ENCODE measurements at places on chromosomes 7 and 10.

- peak; percentile 45 for DNase-seq
Observed at GRCh38 chr7:73903321-73904218, 42.6 kb downstream of the TMEM270 start.

DNA sequence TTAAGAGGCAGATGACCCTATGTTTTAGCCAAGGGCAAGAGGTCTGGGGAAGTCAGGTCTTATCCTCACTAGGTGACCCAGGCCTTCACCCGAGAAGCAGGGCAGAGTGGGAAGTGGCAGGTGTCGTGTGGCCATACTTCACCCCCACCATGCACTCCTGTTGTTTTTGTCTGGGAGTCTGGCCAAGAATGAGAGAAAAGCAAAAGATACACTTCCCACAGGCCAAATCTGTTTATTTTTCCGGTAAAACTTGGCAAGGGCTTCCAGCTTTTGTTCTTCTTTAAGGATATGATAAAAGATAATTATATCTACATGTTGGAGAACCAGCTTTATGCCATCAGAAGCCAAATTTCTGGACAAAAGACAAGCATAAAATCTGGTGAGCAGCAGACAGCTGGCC, 137.4 kb upstream of the CDC14C start:
- no peak for DNase-seq

DNA sequence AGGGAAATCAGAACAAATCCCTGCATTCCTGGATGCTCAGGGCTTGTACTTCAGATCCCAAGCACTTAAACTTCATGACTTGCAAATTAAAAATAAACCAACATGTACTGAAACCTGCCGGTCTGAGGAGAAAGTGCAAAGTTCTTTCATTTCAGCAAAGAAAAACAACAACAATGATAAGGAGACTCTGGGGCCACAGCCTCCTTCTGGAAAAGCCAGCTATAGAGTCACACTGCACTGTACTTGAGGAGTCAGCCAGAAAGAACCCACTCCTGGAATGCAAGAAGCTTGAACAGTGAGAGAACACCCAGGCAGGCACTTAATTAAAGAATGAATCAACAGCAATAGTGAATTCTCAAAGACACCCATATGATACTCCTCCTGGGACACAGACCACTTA, 49.7 kb upstream of the TM9SF3 start:
- DNase-seq, result no peak

DNA sequence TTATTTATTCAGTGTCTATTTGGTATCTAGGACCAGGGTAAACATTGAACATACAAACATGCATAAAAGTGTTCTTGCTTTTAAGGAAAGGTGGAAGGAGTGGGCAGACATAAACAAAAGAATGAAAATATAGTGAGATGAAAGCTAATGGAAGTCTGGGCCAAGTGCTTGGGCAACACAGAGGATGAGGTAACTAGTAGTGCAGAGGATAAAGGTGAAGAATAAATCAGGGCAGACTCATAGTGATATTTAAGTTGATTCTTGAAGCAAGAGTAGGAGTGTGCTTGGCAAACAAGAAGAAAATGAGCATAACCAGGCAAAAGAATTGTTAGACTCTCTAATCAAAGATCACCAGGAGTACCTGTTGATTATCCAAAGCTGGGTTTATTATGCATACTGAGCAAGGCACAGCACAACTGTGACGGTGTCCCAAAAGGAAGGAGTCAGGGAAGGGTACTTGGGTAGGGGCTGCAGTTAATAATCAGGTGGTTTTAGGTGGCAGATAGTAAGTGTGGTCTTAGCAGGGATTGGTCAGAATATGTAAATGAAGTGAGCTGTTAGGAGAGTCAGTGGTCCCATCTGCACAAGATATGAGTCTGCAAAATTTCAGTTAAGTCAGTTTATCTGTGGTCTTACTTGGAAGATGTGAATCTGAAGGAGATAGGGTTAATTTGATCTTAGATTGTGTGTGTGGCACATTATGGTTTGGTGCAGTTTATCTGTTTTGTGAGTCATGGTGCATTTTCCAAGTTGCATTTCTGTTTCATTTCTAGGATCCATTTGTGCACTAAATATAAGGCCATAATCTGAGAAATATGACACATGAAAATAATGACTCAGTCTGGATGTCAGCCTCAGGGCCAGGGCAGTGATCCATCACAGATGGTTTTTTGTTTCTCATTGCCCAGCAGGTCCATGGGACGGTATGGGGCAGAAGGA, 30.6 kb upstream of the TAX1BP1 start:
- DNase-seq, result no peak

GRCh38 chr10:6465437-6465836, 114.6 kb downstream of the PRKCQ start:
- no peak for DNase-seq
